Activated T-cell treated with anti-CD3 and anti-CD28 coated beads for 24 hours (primary cell): ENCODE measurements at places on chromosomes 6 and 20.

DNA sequence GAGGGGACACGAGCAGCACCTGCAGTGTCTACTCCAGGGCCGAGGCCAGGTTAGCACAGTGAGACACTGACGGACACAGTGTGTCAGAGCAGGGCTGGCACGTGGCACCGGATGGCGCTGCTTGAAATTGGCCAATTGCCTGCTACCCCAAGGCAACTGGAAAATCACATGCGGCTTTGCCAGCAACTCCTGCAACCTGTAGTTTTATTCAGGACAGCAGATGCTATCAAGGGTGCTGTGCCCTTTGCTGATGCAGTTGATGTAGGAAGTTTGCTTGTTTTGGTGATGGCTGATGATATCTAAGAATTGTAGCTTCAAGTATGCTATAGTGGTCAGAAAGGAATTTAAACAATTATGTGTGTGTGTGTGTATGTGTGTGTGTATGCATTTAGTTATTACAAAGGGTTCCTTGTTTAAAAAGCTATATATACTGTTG is 25.9 kb downstream of the RIN2 start:
- DNase-seq = no peak

- DNase-seq = no peak
Measured at GRCh38 chr6:71034563-71035345, 77.9 kb upstream of the B3GAT2 start.

DNA sequence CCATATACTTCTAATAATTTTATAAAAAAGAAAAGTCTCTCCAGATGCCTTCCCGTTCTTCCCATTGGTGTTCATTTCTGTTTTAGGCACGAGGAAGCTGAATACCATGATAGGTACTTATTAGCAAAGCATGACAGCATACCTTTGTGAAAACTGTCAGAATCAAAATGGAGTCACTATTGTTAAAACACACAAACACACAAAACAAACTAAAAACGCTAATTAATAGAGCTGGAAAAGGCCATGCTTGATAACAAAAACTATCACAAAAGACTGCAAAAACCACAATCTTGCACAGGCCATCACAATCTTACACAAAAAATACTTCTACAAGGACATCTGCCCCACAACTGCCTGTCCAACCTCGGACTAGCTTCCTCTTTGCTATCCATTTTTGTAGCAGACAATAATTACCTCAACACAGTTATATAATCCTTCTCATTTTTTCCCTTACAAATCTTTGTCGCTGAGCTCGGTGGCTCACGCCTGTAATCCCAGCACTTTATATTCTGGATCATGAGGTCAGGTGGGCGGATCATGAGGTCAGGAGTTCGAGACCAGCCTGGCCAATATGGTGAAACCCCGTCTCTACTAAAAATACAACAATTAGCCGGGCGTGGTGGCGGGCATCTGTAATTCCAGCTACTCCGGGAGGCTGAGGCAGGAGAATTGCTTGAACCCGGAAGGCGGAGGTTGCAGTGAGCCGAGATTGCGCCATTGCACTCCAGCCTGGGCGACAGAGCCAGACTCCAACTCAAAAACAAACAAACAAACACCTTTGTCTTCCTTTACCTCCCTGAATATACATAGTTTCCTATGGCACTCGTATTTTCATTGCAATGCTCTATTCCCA is 3.2 kb upstream of the ABT1 start:
- DNase-seq = no peak

DNA sequence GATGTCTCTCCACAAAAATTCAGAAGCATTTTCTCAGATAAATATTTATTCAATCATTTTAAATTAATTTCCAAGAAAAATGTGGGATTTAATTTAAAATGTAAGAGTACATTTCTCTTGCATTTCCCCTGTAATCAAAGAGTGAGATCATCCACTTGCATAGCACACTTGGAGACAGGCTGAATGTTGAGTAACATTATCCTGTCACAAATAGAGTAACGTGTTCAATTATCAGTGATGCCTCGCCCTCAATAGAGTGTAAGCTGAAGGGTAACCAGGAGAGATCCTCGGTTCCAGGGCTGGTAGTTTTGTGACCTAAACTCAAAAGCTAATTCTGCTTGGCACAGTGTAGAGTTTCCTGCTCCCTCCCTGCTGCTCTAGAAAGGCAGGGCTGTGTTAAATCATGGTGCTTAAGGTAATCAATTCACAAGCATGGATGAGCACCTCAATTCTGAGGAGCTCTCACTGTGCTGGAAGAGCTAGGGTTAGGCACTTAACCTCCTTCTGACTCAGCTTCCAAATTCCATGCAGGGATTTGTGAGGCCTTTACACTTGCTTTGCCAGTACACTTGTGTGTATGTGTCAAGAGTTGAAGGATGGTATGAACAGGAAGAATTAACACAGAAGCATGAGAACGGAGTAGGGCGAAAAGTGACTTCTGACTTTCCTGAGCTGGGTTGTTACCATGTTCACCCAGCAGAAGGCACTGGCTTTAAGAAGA is 56.6 kb downstream of the MMUT start:
- DNase-seq = no peak

GRCh38 chr20:62675156-62675876 is 33.0 kb downstream of the SLCO4A1 start:
- DNase-seq = no peak

DNA sequence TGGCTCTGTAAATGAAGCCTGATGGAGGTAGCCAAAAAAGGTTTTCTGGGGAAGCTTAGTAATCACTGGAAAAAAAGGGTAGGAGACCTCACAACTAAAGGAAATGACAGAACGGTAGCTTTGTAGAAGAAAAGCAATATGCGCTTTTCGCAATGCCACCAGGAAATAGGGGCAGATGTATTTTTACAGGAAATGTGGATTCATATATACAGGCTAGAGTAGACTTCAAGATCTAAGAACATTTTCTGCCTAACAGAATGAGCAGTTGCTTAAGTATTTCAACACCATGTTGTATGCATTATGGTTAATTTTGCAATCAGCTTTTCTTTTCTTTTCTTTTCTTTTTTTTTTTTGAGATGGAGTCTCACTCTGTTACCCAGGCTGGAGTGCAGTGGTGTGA is 219.6 kb downstream of the CD83 start:
- no peak for DNase-seq

DNA sequence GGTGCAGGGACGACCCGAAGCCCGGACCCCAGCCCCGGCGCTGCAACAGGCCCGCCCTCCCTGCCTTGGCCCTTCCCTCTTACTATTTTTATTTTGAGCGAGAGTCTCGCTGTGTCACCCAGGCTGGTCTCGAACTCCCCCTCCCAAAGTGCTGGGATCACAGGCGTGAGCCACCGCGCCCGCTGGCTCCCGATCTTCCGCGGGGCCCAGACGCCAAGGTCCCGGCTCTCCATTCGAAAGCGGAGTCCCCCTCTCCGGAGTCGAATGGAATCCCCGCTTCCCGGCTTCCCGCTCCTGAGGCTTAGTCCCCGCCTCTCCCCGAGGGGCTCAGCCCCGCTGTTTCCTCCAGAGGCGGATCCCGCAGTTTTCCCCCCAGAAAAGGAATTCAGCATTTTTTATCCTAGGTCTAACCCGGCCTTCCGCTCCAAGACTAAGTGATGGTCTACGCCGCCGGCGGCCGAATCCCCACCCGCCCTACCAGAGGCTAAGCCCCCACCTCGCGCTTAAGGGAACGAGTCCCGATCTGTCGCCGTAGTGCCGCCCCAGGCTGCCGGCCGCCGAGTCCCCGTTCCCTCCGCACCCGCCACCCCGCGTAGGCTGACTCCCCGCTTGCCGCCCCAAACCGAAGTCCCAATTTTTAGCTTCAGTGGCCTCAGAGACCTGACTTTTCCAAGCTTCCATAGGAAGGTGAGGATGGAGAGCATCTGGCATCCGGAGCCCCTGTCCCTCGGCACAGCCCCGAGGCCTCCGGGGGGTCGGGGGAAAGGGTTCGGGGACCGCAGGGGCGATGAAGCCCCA is 11.5 kb upstream of the TMC2 start:
- DNase-seq = no peak

GRCh38 chr20:45325371-45325770 is 17.3 kb upstream of the MATN4 start:
- no peak for DNase-seq

DNA sequence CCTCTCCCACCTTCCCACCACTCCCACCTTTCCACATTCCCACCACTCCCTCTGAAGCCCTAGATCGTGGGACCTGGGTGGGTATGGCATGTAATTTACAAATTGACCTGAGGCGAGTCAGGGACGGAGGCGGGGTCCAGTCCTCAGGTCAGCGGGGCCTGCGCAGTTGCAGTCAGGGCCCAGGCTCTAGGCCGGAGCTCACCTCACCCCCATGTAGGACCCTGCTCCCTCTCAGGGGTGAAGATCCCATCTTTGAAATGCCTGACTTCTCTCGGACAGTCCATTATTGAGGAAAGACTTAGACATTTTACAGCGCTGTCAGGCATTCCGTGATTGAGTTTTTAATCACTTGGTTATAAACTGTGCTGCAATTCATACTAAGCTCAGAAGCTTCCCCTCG is 10.5 kb downstream of the THBS2 start:
- DNase-seq = no peak

GRCh38 chr6:3016473-3017280 is 17.0 kb downstream of the NQO2 start:
- DNase-seq = no peak

DNA sequence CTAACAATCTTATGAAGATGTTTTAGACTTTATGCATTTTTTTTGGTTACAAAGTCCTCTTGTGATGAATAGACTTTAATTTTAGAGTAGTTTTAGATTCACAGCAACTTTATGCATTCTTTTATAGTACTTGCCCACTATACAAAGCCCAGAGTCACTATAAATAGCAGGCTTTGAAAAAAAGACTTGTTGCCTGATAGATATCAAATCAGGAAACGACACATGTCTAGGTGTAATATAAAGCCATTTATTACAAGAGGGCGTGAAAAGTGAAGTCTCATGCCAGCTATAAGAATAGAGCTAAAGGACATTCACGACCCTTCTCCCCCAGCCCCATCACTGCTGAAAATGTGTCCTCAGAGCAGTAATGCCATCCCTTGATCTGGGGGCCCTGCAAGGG is 78.0 kb upstream of the MRPS10 start:
- DNase-seq = no peak

GRCh38 chr6:40907198-40907701 is 131.8 kb downstream of the UNC5CL start:
- no peak for DNase-seq

DNA sequence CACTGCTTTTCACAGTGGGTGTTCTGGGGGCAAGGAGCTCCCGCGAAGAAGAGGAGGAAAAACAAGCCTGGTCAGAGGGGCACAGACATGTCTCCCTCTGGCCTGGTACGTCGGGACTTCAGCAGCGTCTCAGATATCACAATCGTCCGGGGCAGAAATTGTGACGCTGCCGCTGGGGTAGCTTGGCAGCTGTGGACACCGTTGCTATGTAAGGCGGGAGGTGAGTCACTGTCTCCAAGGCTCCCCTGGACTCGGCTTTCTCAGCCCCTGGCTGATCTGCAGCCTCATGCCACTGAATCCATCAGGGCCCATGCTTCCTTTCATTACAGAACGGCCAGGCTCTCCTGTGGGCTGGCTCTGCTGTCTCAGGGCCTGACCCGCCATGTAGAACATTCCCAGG is 98.7 kb downstream of the SULF2 start:
- no peak for DNase-seq

DNA sequence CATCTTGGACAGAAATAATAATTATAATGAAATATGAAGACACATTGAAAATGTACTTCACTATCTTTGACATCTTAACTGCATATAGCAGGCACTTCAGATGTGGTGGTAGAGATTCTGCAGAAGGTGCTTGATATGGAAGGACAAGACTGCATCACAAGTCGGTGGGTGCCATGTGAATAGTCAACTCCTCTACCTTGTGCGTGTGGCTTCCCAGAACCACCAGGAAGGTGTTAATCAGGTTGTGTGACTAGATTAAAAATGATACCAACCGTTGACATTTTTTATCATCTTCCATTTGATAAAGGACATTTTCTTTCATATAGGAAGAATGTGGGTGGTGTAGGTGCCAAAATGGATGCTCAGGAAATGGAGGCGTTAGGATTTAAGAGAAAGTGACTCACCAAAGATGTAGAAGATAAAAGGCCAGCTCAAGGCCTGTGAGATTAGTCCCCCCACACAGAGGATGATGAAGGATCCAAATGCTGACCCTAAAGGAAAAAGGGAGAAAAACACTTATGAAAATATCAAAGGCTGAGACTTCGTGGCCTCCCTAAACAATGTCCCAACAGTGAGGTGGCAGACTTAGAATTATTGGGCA is 12.3 kb downstream of the SLC17A2 start:
- peak; percentile 7 for DNase-seq

DNA sequence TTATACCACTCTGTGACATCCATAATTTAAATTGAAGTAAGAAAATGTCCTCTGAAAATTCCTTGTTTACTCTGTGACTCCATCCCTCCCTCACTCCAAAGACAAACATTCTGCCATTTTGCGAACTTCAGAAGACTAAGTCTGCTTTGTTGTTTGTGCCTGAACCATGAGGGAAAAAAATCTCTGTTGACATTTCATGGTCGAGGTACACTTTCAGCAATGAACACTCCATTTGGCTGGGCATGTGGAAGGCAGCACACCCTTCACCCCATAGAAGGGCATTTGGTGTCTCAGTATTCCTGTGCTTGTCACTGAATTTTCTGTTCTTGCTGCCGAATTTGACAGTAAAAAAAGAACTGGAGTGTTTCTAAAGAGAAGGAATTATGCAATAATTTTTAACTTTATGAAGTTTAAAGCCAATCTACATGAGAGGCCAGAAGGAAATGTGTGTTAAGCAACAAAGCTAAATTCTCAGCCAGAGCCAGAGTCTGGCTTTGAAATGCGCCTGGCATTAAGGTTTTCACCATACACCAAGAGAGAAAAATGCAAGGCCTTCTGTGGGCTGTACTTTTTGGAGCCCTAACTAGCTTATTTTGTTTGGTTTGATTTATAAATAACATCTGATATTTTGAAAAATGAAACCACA is 4.7 kb upstream of the PBOV1 start:
- DNase-seq = no peak

DNA sequence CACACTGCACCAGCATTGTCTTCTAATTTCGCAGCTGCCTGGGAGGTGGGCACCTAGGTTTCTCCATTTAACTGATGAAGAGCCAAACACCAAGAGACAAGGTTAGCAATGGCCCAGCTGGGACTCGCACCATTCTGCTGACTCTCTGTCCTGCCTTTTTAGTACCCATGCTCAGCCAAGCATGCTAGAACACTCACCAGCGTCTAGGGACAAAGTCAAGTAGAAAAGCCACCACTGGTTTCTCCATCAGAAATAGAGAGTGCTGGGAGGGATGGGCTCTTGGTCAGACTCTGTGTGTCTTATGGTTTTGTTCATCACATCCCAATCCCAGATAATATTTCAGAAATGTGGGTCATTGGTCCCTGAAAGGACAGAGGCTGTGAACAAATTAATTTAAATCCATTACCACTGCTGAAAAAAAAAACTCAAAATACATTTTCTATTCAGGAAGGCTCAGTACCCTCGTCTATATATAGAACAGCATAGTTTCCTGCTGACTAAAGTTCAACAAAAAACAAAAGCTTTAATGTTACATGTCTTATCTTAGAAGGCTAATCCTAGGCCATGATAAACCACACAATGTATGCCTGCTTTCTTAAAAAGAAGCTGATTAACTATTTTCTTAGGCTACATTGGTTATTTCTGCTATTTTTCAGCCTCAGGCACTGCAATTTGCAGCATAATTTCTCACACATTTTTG is 111.0 kb downstream of the TBC1D7 start:
- no peak for DNase-seq
